ENCODE measurements at places on chromosomes 4 and X.

- DNase-seq: no peak
Measured at GRCh38 chrX:138026211-138026610, 460.3 kb downstream of the ZIC3 start.

DNA sequence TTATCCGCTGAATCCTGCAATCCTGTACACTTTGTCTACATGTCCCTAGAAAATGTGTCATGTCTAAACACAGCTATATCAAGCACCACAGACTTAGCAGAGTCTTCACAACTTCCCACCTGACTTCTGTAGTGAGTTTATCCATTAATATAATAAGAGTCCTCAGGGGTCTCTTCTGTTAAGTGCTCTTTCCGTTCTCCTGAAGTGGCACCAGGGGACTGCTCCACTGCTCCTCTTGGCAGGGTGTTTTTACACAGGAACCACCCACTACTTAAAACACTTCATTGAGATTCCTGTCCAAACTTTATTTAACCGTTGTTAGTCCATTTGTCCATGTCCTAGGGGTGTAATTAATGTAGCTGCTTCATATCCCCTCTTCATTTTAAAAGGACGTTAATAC, 1000.4 kb downstream of the STPG2 start:
- no peak for DNase-seq

DNA sequence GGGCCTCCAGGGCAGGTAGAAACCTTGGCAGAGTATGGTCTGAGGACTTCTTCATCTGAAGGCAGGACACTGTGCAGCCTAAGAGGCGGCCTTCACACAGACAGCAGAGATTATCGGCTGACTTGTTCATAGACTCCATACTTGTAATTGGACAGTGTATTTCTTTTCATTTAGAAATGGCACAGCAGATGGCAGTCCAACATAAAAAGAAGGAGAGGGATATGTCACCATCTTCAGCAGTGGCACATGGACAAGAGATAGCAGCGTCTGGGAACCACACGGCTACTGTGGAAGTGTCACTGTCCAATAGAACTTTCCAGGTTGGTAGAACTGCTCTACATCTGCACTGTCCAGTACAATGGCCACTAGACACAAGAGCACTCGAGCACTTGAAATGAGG, 21.7 kb upstream of the GEMIN8 start:
- DNase-seq: no peak

DNA sequence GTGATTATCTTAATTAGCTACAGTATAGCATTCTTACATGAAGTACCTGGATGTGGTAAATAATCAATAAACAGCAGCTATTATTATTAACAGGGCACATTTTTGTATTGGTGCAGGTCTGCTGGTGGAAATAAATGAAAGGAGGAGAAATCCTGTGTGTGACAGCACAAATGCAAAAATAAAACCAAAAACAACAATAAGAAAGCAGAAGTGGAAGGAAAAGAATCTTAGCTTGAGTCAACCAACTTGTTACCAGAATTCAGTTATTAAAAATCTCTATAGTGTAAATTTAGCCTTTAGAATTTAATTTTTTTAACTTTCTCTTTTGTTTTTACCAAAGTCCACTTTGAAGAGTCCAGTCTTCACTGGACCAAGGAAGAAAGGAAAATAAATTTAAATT, 63.1 kb upstream of the LSM6 start:
- DNase-seq: no peak

GRCh38 chr4:86908251-86908657, 16.0 kb upstream of the C4orf36 start:
- no peak for DNase-seq

DNA sequence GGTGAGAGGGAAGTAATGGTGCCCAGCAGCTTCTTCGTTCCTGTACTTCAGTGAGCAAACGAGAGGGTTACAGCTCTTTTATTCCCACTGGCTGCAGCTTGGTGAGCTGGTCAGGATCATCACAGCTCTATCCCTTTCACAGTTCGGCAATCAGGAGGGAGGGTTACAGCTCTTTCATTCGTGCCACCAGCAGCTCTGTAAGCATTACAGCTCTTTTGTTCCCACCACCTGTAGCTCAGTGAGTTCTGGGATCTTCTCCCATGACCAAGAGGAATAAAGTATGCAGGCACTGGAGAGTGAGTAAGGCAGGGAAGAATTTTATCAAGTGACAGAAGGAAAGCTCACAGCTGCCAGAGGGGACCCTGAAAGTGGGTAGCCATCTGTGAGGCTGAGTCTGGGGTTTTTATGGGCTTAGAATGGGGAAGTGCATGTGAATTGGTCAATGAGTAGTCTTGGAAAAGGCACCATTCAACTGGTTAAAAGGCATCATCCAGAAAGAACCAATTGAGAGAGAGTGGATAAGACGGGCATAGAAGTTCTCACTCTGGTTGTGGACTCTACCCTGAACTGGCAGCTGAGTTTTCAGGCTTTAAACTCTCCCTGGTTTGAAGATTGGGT, 123.7 kb downstream of the COX18 start:
- no peak for DNase-seq

DNA sequence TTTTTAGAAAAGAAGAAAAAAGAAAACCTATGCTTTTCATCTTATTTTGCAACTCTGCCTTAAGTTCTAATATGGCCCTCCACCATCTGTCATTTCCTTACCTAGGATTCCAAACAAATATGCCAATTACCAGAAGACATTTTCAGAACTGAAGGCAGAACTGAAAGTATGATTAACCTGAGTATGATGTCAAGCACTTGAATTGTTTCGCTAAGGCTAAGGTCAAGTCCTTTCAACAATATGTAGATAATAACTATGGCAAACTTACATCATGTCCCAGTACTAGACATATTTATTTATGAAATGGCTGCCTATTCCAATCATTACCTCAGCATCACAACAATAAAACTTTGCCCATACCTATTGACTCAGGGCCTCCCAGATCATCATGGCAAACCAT, 91.0 kb downstream of the OR13H1 start:
- DNase-seq: no peak

- DNase-seq: no peak
Measured at GRCh38 chrX:41956027-41956426, 32.7 kb upstream of the CASK start.

DNA sequence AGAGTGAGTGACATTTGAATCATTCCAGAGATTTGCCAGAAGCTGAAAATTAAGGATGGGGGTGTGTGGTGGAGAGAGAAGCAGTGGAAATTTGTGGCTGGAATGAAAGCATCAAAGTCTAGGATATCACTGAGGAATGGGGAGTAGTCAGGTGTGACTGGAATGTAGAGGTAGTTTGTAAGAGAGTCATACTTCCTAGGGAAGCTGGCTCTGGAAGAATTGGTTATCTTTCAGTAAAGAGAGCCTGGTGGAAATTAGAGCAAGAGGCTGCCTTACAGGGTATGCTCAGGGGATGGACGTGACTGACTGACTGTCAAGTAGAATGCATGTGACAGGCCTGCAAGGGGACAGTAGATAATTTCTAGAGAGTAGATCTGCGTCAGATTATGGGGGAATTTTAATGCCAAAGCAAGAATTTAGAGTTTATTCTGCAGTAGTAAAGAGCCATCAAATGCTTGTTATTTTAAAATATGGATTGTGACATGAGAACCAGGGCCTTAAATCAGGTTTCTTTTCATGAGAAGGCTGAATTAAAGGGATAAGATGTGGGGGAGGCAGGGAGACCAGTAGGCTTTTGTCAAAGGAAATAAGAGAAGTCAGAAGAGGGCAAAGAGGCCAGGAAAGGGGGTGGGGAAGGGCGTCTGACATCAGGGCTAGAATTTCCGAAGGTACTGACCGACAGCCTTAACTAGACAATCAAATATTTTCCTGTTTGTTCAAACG, 109.9 kb downstream of the AFF1 start:
- no peak for DNase-seq

DNA sequence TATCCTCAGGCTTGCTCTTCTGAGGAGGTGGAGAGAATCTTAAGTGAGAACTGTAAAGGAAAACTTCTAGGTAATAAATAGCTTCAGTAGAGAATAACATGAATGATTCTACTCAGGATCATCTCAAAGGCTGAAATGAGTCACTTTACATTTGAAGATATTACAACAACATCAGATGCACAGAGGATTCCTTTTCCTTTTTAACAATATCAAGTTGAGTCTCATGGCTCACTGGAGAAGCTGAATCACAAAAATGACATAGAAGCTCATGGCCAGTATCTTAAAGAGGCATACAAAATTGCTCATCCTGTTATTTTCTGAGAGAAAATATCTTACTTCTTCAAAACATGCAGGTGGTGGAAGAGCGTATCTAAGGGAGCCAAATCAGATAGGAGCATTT, 72.5 kb upstream of the EMCN start:
- no peak for DNase-seq

GRCh38 chrX:38861489-38861888, 60.2 kb downstream of the MID1IP1 start:
- no peak for DNase-seq

DNA sequence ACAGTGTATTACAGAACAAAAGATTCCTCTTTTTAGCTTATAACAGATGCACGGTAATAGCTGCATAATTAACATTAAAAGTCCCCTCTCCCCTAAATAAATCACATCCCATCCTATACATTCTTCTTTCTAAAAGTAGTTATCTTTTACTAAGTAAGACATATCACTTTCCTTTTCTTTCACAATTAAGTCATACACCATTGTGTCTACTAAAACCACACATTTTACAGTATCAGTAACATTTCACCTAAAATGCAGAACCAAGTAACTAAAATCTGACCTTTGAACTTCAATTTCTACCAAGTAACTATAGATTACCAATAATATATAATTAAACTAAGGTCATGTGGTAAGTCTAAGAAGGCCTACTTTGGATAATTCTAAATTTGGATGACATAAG, 14.2 kb downstream of the DHX15 start:
- DNase-seq: no peak

GRCh38 chr4:108570993-108571569, 49.3 kb upstream of the RPL34 start:
- no peak for DNase-seq

DNA sequence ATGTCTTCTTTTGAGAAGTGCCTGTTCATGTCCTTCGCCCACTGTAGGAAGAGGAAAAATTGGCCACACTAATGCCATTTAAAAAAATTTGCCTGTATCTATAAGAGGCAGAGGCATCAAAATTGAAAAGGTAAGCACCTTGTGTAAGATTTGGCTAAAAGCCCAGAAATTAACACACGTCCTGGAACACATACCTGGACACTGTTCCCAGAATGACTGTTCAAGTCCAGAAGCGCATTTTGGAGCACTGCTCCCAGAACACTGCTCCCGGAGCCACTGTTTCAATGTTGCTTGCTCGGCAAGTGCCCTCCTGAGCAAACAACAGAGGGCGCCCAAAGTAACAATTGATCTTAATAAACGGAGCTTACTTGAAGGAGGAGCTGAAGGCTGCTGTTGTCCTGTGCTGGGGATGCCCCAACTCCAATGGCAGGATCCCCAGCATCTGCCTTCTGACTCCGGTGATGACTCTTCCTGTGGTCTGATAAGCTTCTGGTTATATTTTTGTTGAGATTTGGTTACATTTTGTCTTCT, 1958.6 kb downstream of the C4orf33 start:
- no peak for DNase-seq

DNA sequence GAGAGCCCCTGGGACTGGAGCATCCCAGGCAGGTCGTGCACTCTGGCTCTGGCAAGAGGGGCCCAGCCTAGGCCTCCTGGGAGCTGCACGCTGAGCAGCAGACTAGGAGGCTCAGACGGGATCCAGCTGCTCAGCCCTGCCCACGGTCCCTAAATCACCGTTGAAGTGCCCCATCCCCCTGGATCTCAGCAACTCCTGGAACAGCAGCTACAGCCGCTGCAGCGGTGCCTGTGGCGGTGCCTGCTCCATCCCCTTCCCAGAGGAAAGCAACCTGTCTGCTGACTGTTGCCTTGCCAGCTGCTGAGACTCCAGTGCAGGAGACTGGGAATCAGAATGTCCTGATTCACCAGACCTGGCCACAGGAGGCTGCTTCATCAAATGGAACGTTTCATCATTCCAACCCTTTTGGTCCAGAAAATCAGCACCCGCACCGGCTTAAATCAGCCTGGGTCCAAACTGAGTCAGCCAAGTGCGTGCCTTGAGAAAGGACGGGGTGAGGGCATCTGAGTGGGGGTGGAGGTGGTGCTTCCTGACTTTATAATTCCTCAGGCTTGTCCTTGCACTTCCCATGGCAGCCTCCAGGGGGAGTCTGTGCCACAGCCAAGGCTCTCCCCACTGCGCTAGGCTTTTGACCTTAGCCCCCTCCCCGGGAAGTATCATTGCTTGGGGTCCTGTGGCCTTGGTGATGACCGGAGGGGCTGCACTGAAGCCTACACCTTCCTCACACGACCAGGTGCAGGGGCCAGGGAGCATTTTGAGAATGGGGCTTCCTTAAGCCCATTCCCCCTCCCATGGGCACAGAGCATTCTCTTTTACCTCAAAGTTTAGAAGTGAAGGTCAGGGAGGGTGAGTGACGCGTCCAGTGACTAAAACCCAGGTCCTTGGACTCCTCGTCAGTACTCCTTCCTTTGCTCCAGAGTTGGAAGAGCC, 6.5 kb downstream of the ZNF185 start:
- DNase-seq: no peak

DNA sequence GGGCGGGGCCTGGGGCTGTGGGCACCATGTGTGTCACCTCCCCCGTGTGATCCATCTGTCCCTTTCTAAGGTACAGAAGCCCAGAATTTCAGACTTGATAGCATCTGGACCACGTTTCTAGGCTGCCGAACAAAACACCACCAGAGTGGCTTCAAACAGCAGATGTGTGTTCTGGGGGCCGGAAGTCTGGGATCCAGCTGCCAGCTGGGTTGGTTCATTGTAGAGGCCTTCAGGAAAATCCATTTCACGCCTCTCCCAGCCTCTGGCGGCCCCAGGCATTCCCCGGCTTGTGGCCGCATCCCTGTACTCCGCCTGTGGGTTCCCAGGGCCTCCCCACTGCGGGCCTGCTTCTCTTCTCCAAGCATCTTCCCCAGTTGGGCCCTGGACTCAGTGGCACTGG, 39.6 kb upstream of the GPR78 start:
- DNase-seq: no peak

DNA sequence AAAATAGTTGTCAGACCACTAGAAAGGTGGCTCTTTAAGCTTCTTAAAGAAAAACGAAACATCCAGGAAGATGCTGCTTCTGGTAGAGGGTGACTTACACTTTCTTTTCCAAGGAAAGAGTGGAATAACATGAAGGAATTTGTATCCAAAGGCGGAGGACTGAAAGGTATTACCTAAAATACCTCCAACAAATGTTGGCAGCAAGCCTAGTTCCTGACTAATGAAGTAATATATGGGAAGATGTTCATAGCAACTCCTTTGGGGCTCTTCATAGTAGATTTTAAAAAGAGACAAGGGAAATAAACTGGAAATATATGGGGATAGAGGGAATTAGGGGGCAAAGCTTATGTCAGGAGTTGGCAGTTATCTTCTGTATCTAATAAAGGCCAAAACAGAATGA, 116.2 kb downstream of the AASDH start:
- no peak for DNase-seq

- no peak for DNase-seq
Measured at GRCh38 chr4:26522478-26522877, 32.2 kb upstream of the CCKAR start.

DNA sequence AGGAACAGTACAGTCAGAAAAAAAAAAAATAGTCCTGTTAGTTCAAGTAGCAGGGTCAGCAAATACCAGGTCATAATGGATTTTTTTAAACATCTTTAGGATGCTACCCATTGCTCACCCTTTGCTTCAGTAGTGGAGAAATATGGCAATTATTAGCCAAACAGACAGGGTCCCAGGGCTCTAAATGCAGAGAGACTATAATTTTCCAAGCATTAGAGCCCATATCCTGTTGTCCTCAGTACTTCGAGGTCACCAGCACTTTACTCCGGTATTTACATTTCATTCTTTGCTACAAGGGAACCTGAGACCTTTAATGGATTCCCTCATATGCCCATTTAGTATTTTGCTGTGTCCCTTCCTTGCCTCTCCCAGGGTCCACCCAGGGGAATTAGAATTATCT, 1562.9 kb upstream of the TENM3 start:
- no peak for DNase-seq
